HepG2 (cell line): ENCODE measurements at places on chromosomes 16 and 17.

DNA sequence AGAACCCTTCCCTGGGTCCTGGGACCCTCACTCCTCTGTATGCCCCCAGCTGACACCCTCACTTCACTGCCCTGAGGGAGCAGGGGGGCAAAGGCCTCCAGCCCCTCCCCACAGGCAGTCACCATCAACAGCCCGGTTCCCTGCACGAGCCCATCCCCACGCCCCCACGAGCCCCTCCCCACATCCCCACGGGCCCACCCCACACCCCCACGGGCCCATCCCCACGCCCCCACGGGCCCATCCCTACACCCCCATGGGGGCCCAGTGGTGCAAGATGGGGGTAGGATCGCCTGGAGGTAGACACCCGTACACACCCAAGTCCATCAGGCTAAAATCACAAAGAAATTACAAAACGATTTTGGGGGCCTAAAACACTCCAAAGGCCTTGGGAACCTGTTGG, 42.3 kb downstream of the LMF1 start:
- no peak overlapping the region for H3K27ac ChIP-seq
- H3K27me3 ChIP-seq: no peaks in the 10 kb centered on the region
- no peak overlapping the region for H3K4me3 ChIP-seq
- H3K36me3 ChIP-seq: no peaks in the 10 kb centered on the region

GRCh38 chr16:64254443-64255367, 867.2 kb downstream of the CDH11 start:
- no peak overlapping the region for H3K4me3 ChIP-seq
- no peaks in the 10 kb centered on the region for H3K36me3 ChIP-seq
- no peaks in the 10 kb centered on the region for H3K4me1 ChIP-seq
- no peak for DNase-seq

DNA sequence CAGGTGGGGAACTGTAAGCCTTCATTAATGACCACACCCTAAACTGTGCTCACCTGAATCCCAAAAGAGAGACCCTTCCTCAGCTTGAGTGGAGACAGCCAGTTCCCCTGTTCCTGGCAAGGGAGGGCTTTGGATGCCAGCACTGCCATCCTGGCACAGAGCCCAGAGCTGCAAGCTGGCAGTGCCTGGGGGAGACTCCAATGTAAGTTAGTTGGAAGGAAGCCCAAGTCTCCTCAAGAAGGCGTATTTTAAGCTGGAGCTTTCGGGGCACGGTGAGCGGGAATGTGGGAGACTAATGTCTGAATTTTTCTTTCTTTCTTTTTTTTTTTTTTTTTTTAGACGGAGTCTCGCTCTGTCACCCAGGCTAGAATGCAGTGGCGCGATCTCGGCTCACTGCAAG, 4.7 kb downstream of the CDC42EP4 start:
- H3K4me1 ChIP-seq: peaks cover 66% of the 10 kb centered on the region
- peaks cover 10% of the 10 kb centered on the region; the same call in 2 of the 3 replicates for H3K36me3 ChIP-seq
- H3K27ac ChIP-seq: no peak overlapping the region
- no peak for DNase-seq
- H3K27me3 ChIP-seq: no peaks in the 10 kb centered on the region; the same call in 2 of the 3 replicates

DNA sequence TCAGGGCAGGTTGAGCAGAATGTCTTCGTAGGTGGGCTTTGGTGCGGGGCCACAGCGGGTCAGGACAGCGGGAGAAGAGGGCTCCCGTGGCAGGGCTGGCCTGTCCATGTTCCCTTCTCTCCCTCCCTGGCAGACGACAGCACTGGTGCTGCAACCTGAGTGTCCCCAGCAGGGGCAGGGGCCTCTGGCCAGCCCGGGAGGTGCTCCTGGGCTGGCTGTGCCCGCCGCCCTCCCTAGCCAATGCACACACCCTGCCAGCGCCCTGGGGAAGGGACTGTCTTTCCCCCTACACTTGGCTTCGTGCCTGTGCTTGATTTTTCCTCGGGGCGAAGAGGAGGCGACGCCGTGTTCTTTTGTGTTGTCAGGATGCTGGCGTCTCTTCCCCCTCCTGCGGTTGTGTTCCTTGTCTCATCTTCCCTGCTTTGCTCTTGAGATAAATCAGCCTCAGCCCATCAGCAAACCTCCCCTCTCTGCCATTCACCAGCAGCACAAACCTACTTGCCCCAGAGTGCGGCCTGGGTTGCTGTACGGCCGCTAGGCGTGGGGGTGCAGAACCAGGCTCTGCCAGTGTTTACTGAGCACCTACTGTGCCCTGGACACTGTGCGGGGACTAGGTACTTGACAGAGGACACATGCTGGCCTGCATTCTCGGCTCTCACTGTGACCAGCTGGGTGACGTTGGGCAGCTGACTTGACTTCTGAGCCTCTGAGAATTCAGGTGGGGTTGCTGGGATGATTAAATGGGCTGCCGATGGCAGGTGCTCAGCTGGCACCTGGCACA, 237.3 kb upstream of the CIBAR2 start:
- H3K27me3 ChIP-seq: no peaks in the 10 kb centered on the region
- no peak for DNase-seq
- H3K36me3 ChIP-seq: no peaks in the 10 kb centered on the region
- H3K27ac ChIP-seq: no peak overlapping the region
- no peaks in the 10 kb centered on the region for H3K4me1 ChIP-seq
